NCI-H1436 (cell line): ENCODE measurements at places on chromosomes 6 and 20.
A peak's percentile ranks its signal among the peaks of the same experiment; 100 is the strongest.

DNA sequence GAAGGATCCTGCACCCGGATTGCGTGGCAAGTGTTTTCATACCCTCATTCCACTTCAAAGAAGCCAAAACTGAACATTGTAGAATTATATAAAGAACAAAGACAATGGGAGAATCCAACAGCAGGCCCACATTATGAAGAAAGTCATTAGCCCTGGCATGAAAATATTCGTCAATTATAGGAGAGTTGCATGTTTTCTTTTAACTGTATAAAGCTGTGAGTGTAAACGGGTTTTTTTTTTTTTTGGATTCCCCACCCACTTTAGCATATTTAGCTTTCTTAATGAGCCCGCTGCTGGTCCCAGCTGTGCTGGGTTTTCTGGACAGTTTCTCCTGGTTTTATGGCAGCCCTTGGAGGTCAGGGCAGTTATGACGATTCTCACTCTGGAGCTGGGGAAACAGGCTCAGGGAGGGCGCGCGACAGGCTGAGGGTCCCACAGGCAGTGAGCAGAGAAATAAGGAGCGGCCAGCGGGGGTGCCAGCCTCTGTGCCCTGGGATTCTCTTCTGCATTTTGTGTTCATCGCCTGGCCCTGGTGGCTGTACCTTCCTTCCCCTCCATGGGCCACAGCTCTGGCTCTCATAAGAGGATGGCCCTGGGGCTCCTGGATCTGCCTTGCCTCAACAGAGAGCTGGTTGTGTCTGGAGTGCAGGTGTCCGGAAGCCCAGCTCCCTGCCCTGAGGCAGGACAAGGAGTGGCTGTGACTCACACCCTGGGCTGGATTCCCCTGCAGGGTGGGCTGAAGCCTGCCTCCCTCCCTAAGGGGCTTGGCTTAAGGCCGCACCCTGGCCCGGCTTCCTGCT lies 24.1 kb upstream of the SULF2 start:
- DNase-seq, result no peak

DNA sequence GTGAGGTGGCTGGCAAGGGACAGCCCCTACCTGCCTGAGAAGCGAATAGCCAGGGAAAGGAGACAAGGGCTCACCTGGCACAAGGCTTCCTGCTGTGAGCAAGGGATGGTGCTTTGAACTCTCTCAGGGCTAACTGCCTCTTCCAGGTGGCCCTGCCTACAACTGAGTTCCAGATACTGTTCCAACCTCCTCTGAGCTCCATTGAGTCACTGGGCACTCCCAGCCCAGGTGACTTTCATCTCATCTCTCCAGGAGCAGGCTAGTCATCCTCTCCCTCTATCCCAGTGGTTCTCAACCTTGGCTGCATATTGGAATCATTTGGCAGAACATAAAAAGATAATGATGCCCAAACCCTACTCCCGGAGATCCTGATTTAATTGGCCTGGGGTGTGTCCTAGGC lies 374.0 kb upstream of the ZFP64 start:
- no peak for DNase-seq

DNA sequence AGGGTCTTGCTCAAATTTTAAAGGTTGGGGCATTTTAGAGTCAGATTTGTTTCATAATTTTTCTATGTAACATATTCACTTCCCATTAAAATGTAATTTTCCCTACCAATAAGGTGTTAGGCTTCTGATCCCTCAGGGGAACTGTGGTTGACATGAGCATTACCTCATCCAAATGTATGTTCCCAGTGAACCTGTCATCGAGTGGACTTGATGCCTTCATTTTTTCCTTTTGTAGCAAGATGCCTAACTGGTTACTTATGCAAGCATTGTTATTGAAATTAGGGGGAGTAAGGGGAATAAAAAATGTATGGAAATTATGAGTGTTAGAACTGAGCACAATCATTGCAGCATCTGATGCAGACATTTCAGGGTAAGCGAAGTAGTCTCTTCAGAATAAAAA lies 360.5 kb downstream of the BCKDHB start:
- no peak for DNase-seq

- peak; percentile 39 for DNase-seq
Measured at GRCh38 chr6:157873735-157874344, 50.8 kb downstream of the SNX9 start.

DNA sequence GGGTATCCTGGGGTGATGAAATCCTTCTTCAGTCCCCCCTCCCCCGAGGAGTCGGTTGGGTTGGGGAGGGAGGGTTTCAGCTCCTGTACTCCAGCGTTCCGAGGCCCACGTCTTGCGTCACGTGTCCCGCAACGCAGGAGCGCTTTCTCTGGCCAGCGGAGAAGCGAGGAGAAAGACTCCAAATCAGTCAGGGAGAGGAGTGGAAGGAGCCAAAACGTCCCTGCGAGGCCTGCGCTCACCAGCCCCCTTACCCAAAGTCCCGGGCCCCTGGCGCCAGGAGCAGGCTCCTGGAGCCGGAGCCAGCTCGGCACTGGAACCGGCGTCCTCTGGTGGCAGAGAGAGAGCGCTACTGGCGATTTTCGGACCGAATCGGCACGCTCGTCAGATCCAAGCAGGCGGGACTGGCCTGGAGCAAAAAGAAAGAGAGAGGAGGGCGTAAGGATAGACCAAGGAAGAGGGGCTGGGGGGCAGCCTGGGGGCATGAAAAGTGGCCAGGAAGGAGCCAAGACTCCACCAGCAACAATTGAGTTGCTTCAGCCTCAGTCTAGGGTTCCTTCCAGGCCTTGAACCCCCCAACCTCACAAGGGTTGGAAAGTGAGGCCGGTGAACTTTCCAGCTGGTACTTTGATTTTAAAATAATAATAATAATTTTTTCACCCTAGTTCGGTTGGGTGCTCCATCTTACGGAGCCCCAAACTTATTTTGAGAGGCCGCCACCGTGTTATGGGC lies at the start of gene GNAS:
GNAS (plus strand) TSS at position 174 of the 729 bp plus-strand sequence.
- no peak for DNase-seq

DNA sequence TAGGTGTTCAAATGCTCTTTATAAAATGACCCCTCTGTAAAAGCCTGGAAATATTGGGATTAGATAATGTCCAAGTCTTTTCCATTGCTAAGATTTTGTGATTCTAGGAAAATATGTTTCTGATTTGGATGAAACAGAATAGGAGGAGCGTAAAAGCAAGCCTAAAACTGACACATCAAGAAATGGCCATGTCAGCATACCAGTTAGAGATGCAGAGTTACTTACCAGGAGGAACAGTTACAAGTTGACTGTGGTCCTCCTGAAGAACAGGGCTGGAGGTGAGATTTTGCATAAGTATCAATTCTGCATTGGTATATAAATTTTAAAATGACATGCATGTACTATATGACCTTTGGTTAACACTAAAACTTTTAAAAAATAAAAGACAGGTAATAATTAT lies 35.3 kb downstream of the EYA2 start:
- DNase-seq, result no peak

DNA sequence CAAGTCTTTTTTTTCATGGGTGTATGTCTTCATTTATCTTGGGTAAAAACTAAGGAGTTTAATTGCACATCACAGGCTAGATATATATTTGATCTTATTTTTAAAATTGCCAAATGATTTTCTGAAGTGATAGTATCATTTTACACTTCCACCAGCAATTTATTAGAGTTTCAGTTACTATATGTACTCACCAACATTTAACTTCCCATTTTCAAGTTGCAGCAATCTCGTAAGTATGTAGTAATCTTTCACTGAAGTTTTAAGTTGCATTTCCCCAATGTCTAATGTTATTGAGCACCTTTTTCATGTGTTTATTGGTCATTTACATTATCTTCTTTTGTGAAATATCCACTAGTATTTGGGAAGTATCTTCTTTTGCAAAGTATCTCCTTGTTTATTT lies 277.4 kb upstream of the CNR1 start:
- no peak for DNase-seq

DNA sequence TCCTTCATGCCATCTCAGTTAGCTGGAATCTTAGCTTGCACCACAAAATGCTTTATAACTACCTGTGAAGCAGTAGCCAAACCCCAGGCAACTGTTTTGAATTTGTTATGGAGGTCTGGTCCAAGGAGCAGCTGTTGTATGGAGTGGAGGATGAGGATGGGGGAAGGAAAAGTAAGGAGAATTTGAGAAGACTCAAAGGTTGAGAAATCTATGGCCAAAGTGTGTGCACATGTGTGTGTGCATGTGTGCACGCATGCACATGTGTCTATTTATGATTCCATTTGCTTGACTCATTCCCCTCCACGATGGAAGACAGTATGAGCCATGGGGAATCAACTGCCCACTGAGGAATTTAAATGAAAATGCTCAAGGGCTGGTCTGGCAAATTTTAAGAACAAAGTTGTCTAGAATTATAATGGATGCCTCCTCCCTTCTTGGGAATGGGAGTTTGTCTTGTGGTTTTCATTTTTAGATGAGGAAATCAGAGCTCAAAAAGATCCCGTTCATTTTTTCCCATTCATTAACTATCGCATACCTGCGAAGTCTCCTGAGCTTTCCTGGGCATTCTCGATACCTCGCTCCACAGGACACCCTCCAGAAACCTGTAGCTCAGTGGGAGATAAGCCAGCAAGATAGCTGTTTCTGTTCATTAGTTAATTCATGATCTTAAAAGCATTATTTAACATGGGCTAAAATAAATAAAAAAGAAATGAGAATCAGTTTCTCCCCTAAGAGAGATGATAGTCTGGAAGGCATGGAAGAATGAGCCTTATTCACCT lies 152.3 kb upstream of the NEDD9 start:
- no peak for DNase-seq

DNA sequence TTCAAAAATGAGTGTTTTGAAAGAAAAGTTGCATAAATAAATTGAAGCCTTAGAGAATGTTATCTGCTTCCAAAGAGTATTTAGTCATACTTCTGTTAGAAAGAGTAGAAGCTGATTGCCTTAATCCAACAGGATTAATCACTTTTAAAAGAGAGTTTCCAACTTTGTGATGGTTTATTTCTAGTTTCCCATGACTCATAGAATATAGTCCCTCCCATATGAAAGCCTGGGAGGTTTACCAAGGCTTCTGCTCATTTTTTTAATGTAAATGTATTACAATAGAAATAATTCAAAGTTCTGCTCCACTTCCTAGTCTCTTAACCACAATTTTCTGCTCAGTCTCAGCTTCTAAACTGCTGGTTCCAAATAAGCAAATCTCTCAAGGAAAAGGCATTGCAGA lies 118.0 kb upstream of the IRAK1BP1 start:
- no peak for DNase-seq

GRCh38 chr6:143063631-143064030 lies 2.9 kb downstream of the AIG1 start:
- DNase-seq, result no peak

GRCh38 chr6:52641826-52642225 lies 29.1 kb upstream of the TMEM14A start:
- peak; percentile 44 for DNase-seq

GRCh38 chr6:362231-362923 lies 29.2 kb upstream of the IRF4 start:
- DNase-seq, result no peak

- DNase-seq, result no peak
Measured at GRCh38 chr6:37050045-37050853, 44.8 kb downstream of the FGD2 start.

GRCh38 chr6:100276311-100277057 lies 188.2 kb downstream of the SIM1 start:
- DNase-seq, result no peak

GRCh38 chr6:30685157-30686008 lies 1.1 kb downstream of the PPP1R18 start:
- no peak for DNase-seq

DNA sequence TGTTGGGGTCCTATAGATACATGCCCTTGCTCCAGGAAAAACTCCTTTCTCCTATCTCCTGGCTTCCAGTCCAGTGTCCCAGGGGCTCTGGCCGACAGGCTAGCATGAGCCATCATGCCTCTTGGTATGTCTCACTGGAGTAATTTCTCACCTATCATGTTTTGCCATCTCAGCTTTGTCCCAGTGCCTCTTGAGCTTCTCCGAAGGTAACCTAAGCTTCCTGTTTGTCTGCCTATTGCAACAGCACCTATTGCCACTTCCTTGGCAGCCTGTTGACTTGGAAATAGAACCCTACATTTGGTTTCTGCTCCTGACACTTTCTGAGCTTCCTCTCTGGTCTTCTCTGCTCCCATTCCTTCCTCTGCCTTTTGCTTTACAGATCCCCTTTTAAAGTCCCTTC lies 197.7 kb downstream of the KCNQ5 start:
- DNase-seq, result no peak
